Stimulated activated CD4-positive, alpha-beta T cell treated with anti-CD3 and anti-CD28 coated beads, TNF-alpha, amount 100 ng/mL, for 1 hour (primary cell): ENCODE measurements at places on chromosomes 4 and X.
A peak's percentile ranks its signal among the peaks of the same experiment; 100 is the strongest.

DNA sequence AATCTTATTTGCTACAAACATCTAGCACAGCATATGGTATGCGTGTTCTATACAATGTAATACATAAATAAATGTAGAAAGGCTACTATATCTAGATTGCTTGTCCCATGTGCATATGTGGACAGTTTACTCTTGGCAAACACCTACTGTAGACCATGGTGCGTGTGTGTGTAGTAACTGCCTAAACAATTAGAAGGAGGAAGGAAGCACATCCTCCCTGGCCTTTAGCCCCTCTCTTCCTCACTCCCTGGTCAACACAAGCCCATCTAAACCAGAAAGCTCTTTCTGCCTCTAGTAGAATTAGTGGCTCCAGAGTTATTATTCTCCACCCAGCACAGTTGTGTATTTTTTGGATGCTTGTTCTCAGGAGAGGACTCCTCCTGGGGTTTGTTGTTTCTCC is 73.9 kb downstream of the KDR start:
- DNase-seq: no peak

- no peak for DNase-seq
Observed at GRCh38 chr4:169270810-169271691, at the start of gene SH3RF1. Gene SH3RF1 (minus strand): TSS chr4:169270956. CDS start chr4:169269212, 1,744 bp downstream.

- no peak for DNase-seq
Observed at GRCh38 chrX:129609395-129609794, 45.4 kb downstream of the APLN start.

GRCh38 chrX:116757491-116757890 is 294.7 kb upstream of the CT83 start:
- no peak for DNase-seq

DNA sequence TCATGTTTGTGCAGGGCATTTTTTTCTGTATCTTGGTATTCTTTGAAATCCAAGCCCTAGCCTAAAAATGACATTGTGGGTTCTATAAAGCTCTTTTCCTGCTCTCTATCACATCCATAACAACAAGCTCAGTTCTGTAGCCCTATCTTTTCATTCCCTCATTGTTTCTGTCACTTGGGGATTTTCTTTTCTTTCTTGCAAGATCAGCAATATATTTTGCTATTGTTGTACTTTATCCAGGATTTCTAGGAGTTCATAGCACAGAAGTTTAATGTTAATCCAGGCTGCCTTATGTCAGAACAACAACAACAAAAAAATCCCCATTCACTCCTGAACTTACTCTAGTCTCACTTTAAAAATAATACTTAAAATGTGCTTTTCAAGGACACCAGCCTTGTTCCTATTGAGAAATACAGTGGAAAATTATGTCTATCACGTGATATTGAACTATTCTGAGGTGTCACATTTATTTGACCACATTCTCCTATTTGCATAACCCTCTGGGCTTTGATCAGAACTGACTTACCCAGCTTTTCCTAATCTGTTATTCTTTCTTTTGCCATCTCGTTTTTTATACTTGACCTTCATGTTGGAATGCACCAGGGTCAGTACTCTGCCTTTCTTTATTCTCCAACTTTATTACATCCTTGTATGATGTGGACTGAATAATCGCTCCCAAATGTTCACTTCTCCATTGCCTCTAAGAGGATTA is 112.8 kb downstream of the MAGEB5 start:
- no peak for DNase-seq

- no peak for DNase-seq
Observed at GRCh38 chr4:124879195-124879594, 166.7 kb upstream of the ANKRD50 start.

DNA sequence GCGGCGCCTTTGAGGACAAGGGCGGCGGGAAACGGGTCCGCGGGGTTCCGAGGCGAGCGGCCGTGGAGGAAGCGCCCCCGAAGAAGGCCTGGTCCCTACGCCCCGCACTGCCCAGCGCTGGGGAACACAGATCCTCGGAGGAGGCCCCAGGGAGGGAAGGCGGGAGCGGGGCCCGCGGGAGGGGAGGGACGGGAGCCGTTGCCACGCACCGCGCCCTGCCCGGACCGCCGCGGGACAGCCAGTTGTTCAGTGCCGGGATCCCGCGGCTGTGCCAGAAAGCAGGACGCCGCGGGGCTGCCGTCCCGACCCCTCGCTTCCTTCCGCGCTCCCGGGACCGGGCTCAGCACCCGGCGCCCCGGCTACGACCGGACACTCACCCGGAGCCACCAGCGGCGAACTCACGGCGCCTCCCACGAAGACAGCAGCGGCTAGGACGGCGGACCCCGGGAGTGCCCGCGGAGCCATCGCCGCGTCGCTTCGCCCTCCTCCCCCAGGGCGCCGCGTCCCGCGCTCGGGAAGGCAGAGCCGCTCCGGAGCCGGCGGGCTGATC is 278 bp downstream of the RELL1 start:
- DNase-seq: peak; percentile 25

GRCh38 chr4:101292901-101293300 is 54.4 kb downstream of the PPP3CA start:
- no peak for DNase-seq

DNA sequence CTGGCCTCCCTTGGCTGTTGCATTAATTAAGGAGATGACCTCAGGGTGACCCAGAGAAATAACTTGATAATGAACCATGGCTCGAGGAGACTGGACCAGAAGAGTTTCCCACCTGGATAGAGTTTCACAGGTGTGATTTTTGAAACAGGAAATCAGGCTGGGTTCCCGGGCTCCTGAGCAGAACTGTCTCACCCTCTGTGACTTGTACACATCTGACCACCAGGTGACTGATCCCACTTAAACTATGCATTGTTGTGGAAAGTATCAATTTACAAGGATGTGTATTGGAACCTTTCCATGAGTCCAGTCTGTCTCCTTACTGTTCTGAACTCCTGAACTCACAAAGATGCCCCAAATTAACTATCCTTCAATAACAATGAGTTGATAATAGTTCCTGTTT is 220.3 kb downstream of the PTTG2 start:
- DNase-seq: no peak

DNA sequence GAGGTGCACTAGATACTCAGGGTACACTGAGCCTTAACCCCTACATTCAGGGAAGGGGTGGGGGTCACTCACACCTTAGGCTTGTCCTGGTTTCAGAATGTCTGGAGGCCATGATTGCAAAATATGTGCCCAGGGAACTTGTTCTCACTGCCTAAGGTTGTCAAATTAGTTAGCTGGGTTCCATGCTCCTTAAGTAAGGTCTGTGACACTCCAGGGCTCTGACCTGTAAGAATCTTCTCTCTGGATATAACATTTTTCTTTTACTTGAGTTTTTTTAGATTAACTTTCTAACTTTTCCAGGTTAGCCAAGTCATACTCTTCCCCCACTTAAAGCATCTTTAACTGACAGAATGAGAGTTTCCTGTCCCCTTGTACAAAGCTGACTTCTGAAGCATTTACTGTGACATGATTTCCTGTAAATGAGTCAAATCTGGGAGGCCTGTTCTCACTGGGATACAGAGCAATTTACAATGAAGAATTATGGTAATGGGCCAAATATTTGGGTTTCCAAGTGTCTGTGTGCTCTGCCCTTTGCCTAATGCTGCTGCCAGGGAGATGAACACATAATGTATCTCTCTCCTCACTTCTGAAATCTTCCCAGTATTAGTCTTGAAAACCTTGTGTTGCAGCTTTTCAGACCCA is 101.7 kb downstream of the GATB start:
- DNase-seq: no peak

- DNase-seq: no peak
Observed at GRCh38 chr4:104941661-104942062, 205.0 kb upstream of the TET2 start.

DNA sequence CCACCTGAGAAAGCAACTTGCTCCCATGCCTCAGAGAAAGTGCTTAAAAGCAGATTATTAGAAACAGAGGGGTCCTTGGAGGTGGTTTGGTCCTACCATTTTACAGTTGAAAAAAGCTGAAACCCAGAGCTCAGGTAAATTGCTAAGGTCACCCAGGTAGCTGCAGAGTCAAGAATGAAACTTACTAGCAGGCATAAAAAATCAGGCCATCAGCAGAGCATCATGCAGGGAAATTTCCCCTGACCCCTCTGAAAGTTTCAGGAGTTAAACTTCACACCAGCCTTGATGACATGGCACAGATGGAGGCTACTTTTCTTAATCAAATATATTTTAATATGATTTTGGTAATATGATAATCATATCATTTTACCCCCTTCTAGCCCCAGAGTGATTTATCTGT is 70.3 kb downstream of the IRF2 start:
- no peak for DNase-seq

- no peak for DNase-seq
Observed at GRCh38 chrX:28998609-28999135, 411.4 kb downstream of the IL1RAPL1 start.

DNA sequence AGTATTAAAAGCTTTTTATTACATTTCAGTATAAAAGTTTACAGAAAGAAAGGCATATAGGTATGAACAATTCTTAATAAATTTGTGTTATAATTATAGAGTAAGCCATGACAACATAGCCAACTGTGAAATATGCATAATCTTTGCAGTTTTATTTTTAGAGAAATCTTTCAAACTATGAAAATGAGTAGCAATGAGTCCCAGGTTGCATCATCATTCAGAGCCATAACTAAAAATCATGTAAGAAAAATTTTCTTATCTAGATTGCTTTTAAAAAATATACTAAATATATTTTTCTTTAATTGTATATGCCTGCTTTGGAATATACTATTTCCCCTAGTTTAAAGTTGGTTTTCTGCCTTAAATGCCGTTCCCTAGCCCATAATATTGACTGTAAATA is 54.8 kb upstream of the NAF1 start:
- DNase-seq: no peak

DNA sequence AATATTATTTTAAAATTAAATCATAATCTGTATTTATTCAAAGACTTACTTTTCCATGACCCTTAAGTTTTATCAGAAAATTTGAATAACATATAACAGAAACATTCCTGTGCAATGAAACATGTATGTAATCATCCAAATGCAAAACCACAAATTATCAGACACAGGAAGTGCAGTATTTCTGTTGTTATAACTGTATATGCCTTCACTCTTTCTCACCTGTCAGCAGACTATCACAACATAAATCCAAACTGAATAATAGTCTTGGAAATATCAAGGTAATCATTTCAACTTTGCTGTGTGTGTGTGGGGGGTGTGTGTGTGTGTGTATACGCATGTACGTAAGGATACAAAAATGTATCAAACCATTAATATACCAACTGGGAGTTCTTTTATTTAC is 285.9 kb downstream of the SLC7A11 start:
- DNase-seq: no peak

- DNase-seq: no peak
Observed at GRCh38 chrX:134482371-134482770, 22.4 kb downstream of the HPRT1 start.

- DNase-seq: no peak
Observed at GRCh38 chrX:138928737-138929459, 217.4 kb upstream of the FGF13 start.

DNA sequence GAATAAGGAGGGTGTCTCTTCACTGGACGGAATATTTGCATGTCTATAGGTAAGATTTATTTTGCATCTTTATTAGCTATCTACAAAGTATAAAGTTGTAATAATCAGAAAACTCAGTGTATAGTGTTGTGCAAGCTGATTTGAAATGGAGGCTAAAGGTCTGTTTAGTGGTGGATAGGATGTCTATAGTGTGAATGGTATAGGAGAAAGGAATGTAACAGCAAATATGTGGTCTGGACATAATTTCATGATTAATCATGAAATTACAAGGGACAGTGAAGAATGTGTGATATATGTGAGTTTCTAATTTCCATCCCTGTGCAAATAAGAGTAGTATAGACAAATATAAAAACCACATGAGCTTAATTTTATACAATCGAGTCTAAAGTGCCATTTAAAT is 79.3 kb upstream of the CAMK2D start:
- no peak for DNase-seq

DNA sequence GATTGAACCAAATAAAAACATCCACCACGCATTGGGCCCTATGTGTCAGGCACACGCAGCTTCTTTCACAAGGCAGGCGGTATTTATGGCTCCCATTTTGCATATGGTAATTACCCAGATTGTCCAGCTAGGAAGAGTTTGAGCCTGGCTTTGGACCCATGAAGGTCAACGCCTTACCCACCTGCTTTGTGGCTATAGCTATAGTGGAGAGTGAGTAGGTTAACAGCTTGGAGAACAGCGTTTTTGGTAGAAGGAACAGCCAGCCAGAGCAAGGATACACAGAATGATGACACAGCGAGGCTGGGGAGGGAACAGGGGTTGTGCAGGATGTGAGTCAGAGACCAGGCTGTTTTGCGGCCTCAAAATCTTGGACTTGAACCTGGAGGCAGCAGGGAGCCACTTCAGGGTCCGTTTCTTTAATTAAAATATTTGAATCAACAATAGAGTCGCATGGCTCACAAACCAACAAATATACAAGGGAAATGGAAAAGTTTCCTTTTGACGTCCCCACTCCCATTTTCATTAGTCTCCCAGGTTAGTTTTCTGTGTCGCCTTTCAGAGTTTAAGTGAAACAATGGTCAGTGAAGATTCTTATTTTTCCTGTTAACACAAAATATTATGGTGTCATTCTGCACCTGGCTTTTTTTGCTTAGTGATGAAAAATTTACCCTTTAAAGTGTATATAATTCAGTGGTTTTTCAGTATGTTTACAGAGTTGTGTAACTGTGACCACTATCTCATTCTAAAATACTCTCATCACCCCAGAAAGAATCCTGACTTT is 118.2 kb upstream of the STX18 start:
- DNase-seq: no peak

DNA sequence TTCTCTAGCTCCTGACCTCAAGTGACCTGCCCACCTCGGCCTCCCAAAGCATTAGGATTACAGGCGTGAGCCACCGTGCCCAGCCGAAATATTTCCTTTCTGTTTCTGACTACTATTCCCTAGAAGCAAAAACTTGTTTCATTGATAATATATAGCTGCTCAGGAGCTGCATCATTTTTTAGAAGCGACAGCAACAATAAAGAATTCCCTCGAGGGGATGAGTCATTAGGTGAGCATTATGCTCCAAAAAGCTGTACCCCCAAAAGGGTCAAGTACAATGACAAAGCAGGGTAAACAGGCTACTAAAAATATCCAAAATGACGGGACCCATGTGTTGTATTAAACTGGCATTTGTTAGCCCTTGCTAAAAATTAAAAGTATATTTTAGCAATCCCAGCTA is 67.0 kb downstream of the RBM47 start:
- no peak for DNase-seq

DNA sequence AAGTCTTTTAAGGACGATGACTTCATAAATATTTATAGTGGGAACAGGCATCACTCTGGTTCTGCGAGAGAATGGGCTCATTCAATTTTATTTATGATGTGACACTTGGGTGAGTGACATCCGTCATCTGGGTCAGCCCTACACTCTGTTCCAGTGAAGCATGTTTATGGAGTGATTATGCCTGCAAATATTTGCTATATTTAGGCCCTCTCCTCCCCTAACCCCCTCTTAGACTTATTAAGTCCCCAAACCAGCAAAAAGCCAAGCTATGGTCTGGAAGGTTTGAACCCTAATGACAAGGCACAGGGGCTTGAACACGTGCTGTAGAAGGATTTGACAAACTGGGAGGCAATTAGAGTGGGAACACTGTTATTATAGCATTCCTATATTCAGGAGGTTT is 55.9 kb downstream of the C4orf51 start:
- no peak for DNase-seq

GRCh38 chr4:91113130-91113706 is 986.0 kb downstream of the CCSER1 start:
- no peak for DNase-seq
